ENCODE measurements at places on chromosomes 16 and 17.

DNA sequence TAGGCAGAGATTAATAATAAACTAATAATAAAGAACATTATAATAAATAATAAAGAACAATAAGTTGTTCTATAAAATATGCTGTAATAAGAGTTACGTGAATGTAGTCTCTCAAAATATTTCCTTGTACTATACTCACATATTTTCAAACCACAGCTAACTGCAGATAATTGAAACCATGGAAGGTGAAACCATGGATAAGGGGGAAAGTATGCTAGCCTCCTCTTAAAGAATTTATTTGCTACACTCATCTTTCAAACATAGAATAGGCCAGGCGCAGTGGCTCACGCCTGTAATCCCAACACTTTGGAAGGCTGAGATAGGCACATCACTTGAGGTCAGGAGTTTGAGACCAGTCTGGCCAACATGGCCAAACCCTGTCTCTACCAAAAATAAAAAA, 18.5 kb downstream of the CYTH1 start:
- DNase-seq: no peak

- no peak for DNase-seq
Observed at GRCh38 chr17:5815396-5815795, 231.1 kb upstream of the NLRP1 start.

DNA sequence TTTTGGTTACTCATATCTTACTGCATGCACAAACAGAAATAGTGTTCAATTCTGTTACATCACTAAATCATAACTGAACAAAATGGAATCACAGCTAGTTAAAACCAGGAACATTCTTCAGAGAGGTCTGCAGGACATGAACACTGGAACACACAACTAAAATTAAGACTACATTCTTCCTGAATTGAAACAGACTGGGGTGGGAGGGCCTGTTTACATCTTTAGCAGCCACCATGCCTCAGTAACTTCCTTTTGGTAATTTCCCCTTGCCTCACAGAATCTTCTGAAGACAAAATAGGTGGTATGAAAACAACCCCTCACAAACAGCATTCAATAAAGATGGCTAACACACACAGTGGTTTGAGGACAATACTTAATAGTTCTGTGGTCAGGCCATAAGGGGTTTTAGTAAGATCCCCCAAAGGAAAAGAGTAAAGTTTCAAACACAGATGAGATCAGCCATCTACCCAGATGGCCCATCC, 6.5 kb downstream of the MARF1 start:
- DNase-seq: no peak

DNA sequence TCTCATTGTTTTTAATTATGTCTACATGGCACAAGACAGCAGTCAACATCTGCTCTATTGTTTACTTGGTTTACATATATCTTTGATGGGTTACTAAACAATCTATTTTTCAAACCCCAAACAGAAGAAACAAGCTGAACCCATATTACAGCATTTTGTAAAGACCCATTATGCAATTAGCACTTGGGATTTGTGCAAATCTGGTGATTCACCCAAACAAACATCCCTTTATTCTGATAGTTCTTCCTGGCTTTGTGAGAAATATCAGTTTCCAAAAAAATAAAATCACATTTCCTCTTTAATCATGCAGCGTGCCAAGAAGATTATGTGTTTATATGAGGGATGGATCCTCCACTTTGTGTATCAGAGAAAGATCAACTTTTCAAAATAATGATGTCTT, 16.8 kb upstream of the RBFOX1 start:
- DNase-seq: no peak

- no peak for DNase-seq
Observed at GRCh38 chr16:84498223-84498610, 6.2 kb downstream of the MEAK7 start.

- DNase-seq: no peak
Observed at GRCh38 chr17:44655983-44656710, at the start of gene MEIOC. TSS of gene MEIOC (plus strand) at chr17:44656468. CDS start at chr17:44656614, 146 bp downstream.

DNA sequence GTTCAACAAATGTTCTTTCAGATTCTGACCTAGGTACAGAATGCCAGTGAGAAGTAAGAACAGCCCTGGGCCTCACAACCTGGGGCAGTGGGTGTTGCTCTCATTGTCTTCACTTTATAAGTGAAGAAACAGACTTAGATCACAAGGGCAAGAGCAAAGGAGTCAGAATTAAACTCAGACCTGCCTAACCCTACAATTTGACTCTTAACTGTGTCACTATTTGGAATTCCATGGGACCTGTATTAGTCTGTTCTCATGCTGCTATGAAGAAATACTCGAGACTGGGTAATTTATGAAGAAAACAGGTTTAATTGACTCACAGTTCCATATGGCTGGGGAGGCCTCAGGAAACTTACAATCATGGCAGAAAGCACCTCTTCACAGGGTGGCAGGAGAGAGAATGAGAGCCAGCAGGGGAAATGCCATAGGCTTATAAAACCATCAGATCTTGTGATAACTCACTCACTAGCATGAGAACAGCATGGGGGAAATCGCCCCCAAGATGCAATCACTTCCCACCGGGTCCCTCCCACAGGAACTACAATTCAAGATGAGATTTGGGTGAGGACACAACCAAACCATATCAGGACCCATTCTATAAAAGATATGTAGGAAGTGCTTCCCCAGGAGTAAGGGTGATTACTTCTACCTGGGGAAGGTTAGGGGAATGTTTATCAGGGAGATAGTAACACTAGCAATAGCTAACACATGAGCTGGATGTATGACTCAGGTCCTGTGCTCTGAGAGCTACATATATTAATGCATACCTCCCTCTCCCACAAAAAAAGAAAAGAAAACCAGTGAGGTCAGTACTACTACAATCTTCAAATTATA, 270.1 kb downstream of the SOX9 start:
- DNase-seq: no peak

DNA sequence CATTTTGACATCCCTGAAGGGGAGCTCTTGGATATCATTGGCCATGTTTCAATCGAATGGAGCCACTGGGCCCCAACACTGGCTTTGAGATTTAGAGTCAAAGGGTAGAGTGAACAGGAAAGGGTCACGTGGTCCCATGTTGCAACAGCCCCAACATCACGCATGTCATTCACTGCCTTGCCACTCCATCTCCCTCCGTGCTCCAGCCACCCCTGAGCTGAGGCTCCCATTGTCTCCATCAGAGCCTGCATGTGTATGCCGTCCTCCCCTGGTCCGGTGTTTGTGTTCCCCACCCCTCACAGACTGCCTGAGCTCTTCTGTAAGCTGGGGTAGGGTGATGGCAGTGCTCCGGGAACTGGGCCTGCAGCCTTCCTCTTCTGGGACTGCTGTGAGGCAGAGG, 12.1 kb downstream of the NFE2L1 start:
- DNase-seq: no peak

DNA sequence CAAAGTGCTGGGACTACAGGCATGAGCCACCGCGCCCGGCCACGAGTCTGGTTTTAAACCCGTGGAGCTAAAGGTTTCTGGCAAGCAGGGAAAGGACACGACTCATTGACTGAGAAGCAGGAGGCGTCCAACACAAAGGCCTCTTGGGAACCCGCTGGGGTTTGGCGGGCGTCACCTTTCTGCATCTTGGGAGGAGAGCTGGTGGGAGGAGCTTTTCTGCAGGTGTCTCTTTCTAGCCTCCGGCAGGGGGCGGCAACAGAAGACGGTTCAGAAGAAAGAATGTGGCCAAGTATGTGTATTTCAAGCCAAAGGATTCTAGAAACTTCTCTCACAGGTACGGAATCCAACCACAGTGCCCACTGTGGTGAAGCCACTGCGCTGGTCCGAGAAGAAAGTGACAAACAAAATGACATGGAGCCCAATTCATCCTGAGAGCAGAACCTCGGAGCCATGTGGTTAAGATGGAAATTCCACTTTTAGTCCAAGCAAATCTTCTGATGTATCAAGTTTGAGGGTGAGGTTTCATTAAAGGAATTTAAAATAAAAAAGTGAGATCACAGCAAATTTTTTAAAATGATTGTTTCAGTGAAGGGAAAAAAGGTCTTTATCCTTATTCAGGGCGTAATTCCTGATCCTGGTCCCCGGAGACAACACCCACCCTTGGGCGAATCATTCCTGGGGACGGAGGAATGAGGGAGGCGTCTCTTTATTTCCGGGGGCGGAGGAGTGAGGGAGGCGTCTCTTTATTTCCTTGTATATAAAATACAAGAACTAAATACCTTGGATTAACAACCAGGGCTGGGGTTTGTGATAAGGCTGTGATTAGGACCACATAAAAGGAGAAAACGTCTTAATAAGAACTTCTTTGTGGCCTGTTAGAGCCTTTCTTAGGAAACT, 97.6 kb downstream of the MRM3 start:
- peak; percentile 27 for DNase-seq

DNA sequence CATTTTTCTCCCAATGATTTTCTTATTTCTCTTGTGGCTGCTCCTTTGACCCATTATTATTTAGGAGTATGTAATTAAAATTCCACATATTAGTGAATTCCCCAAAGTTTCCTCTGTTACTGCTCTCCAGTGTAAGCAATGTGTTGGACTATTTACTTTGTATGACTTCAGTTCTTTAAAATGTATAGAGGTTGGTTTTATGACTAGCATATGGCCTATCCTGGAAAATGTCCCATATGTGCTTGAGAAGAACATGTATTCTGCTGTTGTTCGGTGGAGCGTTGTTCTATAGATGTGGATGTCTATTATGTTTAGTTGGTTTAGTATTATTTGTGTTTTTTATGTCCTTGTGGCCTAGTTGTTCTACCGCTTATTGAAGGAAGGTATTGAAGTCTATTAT, 6.0 kb upstream of the NT5M start:
- DNase-seq: no peak

- no peak for DNase-seq
Observed at GRCh38 chr17:2180768-2181167, 122.8 kb downstream of the SMG6 start.

- DNase-seq: no peak
Observed at GRCh38 chr16:80627108-80627507, 86.3 kb downstream of the DYNLRB2 start.

DNA sequence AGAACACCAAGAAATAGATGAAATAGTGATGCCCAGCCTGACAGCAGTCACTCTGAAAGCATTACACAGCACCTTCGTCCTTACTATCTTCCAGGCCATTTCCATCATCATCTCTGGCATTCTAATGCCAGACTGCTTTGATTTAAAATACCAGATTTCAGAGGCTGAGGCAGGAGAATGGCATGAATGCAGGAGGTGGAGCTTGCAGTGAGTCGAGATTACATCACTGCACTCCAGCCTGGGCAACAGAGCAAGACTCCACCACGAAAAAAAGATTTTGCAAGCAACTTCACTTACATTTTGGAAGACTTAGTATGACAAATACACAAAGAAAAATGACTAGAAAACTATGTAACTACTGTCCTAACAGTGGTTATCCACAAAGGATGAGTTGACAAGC, 244.0 kb downstream of the CPPED1 start:
- no peak for DNase-seq

DNA sequence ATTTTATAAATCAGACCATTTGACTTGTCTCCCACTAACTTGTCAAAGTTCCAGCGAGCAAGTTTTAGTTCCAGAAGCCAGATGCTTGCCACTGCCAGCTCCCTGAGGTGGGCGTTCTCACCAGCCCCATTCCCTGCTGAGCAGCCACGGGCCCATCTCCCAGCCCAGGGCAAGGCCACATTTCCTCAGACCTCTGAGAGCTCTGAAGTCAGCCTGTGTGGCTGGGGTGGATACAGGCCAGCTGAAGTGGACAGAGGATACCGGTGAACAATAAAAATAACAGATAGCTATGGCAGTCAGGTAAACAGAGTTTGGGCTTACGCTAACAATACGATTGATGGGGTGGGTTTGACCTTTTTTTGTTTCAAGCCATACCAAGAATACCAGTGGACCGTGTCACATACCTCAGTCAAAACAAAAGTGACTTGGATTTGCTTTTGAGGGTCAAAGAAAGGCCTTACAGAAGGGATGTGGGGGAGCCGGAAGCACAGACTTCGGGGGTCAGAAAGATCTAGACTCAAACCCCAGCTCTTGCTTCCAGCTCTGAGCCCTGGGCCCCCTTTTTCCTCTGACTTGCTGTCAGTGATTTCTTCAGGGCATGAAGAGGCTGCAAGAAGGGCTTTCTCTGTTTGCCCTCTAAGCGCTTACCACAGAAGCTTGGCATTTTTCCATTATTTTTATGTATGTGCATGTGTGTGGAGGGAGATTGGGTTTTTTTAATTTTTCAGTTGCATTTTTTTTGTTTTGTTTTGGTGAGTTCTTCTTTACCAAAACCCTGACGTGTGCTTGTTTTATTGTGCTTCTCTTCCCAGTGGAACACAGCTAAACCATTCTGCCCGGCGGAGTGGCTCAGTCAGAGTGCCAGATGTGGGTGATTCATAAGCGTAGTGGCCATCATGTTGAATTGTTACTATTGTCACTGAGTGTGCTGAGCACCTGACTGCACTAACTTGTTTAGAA, 109.9 kb downstream of the GNAO1 start:
- DNase-seq: no peak

DNA sequence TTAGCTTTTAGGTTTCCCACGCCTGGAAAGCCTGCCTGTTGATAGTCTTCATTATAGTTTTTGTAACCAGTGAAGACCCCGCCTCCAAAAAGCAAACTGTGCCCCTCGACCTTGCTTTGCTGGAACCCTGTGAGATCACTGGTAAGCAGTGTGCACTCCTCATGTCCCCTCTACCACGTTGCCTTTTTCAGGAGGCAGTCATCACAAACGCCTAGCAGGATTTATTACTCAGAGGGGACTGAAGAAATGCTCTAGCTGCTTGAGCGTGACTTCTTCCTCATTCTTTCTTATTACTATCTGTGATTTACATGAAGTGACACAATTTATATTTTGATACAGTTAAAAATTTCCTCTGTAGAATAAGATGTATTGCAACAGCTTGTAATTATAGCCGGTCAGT, 6.5 kb upstream of the KRTAP3-1 start:
- no peak for DNase-seq

GRCh38 chr16:55508941-55509931, at the start of gene LPCAT2:
TSS of gene LPCAT2 (plus strand) at chr16:55509072. CDS start at chr16:55509182, 110 bp downstream.
- DNase-seq: no peak

- DNase-seq: no peak
Observed at GRCh38 chr17:82154881-82155331, 56.9 kb upstream of the FASN start.

- no peak for DNase-seq
Observed at GRCh38 chr17:56826611-56827414, 6.9 kb downstream of the C17orf67 start.
